ENCODE measurements at places on chromosomes 11 and 22.

DNA sequence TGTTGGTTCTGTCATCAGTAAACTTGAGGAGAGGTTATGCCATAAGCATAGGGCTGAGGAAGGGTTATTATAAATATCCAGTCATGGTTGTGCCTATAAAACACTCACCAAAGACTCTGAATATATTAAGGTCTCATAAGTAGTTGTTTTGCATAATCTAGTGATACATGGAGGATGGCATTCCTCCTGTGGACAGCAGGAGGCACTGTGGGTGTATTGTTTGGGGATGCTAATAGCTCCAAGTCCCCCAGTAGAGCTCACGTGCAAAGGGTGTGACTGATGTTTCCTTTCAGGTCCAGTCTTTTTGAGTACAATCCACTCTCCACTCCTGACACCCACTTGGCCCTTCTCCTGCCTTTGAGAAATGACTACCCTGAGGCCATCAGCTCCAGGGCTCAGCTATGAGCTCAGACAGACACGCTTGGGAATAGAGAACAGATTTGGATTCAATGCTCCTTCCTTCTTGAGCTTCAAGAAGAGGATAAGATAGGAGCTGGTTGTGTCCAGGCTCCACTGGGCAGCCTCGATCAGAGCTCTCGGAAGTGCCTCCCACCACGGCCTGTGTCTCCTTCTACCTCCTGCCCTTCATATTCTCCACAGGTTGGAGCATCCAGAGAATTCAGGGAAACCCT is 85.2 kb upstream of the IGLL5 start:
- DNase-seq = no peak

DNA sequence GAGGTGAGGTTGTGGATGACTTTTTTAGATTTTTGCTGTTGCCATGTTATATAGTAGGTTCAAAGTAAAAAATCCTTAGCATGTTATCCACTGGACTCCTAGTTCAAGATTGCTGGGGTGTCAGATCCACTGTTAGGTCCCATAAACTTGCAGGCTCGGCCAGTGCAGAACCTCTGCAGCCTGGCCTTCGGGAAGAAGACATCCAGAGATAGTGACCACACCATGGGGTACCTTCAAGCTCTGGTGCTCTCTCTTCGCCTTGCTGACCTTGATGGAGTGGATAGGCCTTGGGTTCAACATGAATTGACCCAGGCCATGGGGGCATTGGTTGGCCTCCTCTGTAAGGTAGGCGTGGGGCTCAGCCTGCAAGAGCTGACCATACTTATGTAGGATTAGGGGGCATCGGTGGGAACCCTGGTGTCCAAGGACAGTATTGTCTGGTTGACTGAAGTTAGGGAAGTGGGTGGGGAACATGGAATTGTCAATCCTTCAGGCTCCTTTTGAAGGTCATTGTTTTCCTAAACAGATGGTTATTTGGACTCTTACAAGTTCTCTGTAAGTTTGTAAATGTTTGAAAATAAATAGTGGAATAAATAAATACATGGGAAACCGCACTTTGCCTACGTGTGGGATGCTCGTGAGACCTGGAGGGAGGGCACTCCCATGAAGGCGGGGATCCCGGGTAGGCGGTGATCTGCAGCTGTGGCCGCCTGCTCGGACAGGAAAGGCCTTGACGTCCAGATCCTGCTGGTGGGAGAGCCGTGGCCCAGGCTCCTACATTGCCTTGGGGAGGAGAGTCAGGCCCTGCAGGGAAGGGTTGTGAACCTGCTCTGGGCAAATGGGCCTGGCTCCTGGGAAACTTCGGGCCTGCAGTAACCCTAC is 37.1 kb downstream of the BCR start:
- no peak for DNase-seq

GRCh38 chr11:5279471-5280090 is 9.8 kb upstream of the HBE1 start:
- no peak for DNase-seq

- no peak for DNase-seq
These were observed 133.3 kb downstream of the TBC1D22A start for GRCh38 chr22:46895753-46896152.

DNA sequence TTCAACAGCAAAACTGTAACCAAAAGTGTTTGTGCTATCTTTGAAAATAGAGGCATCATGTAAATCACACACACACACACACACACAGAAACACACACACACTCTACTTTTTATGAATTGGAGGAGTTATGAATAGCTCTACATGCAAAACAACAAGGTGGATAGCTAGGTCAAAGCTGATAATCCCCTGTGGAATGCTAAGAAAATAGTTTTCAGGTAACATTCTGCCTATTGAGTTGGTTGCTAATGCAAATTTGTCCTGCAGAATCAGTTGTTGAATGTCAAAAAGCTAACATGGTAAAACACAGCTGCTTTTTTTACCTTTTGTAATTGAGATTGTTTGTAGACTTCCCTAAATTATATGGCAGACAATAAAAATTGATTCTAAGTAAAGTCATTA is 1658.4 kb upstream of the RAG2 start:
- no peak for DNase-seq

- no peak for DNase-seq
These were observed 390 bp upstream of the CKAP5 start for GRCh38 chr11:46846510-46846830.

Data from H54 (cell line).